ENCODE measurements at places on chromosomes 16 and 17.
A peak's percentile ranks its signal among the peaks of the same experiment; 100 is the strongest.

DNA sequence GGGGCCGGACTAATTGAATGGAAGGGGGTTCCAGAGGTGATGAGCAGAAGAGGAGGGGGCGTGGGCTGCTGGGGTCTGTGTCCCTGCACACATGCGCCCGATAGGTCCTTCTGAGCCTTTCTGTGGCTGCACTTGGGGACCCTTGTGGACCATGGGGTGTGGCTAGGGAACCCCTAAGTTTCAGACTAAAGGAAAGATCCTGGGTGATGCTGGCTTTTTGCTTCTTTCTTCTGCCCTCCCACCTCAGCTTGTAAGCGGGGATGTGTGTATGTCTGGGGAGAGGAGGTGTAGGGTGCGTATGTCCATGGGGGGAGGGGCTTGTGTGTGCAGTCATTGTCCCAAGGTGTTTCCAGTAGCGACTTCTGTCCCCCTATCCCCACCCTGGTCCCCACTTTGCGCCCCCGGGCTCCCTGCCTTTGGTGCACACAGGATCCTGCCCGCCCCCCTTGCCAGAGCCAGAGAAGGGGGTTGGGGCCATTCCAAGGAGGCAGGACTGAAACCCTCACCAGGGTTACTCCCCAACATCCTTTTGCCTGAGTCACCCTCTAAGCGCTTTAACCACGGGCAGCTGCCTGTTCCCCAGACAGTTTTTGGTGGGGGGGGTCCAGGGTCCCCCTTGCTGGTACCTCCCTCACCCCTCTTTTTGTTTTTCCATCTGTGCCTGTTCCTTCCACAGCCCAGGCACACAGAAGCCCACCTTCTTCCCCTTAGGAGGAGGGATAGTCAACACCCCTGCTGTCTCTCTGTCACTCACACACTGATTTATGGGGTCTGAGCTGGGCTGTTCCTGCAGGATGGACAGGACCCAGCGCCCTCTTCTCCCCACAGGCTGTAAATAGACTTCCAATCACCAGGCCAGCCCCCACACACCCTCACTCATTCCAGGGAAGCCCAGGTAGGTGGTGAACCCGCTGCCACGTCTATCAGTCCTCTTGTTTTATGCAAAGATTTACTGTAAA lies 83.2 kb downstream of the ARHGAP23 start:
- DNase-seq, result no peak

DNA sequence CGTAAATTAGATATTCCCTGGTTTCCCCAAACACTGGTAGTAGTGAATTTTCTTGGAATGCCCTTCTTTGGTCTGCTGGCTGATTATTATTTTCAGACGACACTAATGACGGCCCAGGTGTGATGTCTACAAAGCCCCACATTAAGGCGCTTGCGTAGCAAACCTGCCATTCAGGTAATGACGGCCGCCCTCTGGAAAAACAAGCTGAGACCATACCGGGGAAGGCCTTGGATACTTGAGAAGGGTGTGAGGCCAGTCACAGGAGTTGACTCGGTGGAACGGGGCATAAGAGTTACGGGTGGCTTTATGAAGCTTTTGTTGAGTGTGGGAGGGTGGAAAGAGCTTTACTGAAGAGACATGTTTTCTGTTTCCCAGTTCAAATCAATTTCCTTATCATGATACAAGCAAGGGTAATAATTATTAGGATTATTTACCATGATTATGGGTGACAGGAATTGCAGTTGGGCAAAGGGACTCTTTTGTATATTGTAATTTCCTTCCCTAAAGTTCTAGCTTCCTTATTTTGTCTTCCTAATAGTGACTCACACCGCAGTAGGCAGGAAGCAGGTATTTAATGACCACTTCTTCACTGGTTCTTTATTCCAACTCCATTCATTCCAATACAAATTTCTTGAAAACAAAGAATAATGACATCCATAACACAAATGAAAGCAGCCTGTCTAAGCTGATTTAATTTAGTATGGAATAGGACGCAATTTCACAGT lies 24.8 kb downstream of the KRT23 start:
- DNase-seq, result no peak

- DNase-seq, result no peak
Measured at GRCh38 chr17:55683550-55684315, 38.9 kb downstream of the TMEM100 start.

- DNase-seq, result peak; percentile 66
Measured at GRCh38 chr17:67376737-67377487, at the start of gene PITPNC1. PITPNC1 (plus strand) TSS chr17:67377281.

DNA sequence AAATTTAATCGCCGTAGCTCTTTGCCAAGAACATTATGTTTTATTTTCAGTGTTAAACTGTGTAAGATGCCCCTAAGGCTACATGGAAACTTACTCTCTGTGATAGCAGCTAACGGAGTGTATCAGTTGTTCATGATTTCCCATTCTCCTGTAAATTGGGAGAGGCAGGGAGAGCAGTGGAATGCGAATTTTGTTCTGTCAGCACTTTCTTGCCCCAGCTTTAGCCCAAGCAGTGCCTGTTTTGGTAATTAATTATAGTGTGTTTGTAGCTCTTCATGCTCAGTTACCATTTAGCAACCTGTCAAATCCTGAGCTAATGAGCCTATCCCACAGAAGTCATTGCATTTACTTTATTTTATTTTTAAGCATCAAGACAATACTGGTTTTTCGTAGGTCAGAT lies 475.1 kb upstream of the RBFOX1 start:
- no peak for DNase-seq
